ACHN (cell line): ENCODE measurements at places on chromosomes 1 and 21.

DNA sequence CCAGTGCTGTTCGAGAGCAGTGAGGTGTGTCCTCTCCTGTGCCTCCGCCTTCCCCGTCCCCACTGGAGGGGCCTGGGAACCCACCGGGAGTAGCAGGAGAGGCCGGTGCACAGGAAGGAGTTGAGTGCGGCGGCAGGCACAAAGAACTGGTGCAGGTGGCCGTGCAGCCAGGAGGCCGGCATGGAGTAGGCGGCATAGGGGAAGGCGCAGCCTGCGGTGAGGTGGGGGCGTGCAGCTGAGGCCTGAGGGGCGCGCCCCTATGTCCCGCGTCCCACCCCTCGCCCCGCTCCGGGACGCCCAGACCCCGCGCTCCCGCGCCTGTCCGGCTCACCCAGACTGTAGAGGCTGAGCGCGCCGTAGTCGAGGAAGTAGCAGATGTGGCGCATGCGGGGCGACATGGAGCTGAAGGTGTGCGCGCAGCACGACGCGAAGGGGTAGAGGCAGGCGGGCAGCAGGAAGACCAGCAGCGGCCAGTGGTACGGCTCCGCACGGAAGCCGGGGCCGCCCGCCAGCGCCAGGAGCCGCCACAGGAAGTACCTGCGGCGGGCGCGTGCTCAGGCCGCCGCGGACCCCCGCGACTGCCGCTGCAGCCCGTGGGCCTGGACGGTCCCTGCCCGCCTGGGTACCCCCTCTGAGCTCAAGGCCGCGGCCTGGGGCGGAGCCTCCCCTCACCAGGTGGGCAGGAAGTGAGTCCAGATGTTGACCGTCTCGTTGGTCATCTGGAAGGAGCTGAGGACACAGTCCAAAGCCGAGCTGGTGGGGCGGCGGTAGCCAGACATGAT, 2.2 kb downstream of the PAQR6 start:
- no peak for DNase-seq

- no peak for DNase-seq
These were observed 50.6 kb upstream of the LAPTM5 start for GRCh38 chr1:30808067-30808662.

DNA sequence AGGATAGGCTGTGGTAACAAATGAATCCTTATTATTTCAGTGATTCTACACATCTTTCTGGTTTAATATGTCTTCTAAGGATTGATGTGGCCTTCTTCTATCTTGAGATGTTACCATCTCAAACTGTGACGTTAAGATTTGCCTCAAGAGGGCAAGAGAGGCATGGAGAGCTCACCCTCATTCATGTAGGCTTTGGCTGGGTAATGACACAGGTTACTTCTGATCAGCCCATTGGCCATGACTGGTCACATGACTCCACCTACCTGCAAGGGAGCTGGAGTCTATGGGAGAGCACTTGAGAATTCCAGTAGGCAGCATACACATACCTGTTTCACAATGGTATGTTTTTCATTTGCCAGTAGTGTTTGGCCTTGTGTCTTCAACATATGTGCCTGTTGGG, 30.0 kb downstream of the CACHD1 start:
- peak; percentile 18 for DNase-seq

GRCh38 chr1:172717722-172718465, 59.0 kb downstream of the FASLG start:
- DNase-seq = no peak

- no peak for DNase-seq
These were observed 452.7 kb downstream of the NUF2 start for GRCh38 chr1:163774401-163774945.

- peak; percentile 15 for DNase-seq
These were observed 346.9 kb upstream of the DAB1 start for GRCh38 chr1:57770772-57771171.
